ENCODE measurements at places on chromosomes 16 and 17.

GRCh38 chr16:29830774-29831173 lies 10.5 kb downstream of the MVP start:
- no peak for DNase-seq

GRCh38 chr16:72979974-72980373 lies 68.0 kb downstream of the ZFHX3 start:
- no peak for DNase-seq

GRCh38 chr17:59161477-59161876 lies 5.9 kb downstream of the PRR11 start:
- DNase-seq = no peak

DNA sequence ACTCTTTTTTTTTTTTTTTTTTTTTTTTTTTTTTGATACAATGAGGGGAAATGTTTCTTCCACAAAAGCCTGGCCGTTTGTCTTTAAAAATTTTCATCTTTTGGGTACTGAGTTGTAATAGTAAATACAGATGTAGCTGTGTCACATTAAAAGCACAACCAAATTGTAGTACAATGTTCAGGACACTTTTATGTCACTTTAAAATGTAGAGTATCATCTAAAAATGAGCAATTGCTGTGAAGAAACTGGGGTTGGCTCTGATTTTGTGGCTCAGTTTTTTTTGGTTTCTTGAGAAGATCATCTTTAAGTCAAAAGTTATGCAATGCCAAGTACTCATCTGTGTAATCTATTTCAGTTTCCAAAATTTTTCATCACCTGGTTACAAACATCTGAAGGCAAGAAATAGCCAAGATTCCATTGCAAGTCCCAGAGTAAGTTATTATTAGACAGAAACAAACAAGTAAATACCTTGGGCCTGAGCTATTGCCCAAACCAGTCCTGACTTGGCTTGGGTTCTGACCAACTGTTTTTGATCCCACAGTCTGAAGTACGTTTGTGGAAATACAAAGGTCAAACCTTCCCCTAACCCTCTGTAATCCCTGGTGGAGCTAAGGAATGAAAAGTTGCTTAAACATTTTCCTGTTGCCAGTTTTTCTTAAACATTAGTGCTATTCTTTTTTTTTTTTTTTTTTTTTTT lies 717.2 kb downstream of the WWOX start:
- no peak for DNase-seq

DNA sequence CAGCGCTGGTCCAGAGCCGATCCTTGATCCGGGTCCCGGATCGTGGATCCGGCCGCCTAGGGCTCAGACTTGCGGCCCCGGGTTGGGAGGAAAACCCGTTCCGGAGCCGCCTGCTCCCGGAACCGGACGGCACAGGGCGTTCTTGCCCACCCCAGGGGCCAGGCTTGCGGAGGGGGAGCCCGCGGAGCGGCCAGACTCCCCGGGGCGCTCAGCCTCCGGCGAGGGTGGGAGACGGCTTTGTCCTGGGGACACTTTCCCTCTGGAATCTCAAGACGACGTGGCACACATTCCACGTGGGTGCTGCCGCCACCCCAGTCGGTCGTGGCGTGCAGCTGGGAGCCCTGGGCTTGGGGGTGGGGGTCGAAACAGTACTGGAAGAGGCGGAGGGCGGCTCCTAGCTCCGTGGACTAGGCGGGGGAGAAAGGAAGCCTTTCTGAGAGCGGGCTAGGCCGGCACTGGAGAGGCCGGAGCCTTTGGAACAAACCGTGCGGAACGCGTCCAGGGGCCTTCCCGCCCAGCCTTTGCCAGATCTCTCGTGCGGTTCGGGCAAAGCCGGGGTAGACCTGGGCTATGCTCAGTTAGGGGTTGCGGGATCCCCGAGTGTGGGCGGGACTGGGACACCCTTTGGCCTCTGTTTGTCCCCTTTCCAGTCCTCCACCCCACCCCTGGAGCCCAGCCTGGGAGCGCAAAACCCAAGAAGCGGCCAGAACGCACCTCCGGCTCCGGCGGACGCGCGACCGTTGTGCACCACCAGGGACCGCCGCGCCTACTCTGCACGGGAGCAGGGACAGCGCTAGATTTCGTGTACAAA lies 26.5 kb downstream of the SREBF1 start:
- DNase-seq = no peak

DNA sequence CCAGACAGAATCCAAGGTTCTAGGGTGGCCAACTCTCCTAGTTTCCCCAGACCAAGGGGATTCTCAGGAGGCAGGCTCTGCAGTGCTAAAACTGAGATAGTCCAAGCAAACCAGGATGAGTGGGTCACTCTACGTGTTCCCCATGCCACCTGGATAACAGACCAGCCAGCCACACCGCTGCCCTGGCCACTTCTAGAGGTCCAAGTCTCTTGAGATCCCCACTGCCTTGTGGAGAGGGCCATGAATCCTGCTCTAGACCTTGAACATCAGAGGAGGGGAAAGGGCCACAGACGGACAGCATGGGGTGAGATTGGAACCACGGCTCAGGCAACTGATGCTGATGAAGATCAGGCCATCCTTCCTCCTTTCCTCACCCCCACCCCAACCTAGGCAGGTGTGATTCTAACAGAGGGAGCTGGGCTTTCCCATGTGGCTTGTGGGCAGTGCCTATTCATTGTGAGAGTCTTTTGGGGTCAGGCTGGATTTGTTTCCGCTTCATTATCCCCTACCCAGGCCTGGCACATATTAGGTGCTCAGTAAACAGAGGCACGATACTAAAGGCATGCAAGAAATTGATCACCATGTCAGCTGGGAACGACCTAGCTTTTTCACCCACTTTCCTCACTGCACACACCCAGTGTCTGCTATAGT lies 16.8 kb upstream of the TVP23A start:
- DNase-seq = no peak

Measured in NCI-H1105 treated with DMSO at 0.1 percent for 48 hours (cell line).